ENCODE measurements at places on chromosomes 12 and 14. TPM values are rescaled to one million over a fixed set of nuclear protein-coding genes. Genes with fewer than 3 reads are reported as not detected.

- DNase-seq: no peak
Observed at GRCh38 chr14:64119500-64119899, 174.7 kb downstream of the ESR2 start.

The ANKRD13A gene
- total RNA-seq: 67.6 TPM

GRCh38 chr12:113461666-113462065 is 10.0 kb downstream of the LHX5 start:
- no peak for DNase-seq

The GPR68 gene
- 4.0 TPM for total RNA-seq

The ESYT1 gene
- total RNA-seq: 70.8 TPM

GRCh38 chr12:93918262-93918661 is 230.1 kb upstream of the PLXNC1 start:
- no peak for DNase-seq

- DNase-seq: no peak
Observed at GRCh38 chr12:12081836-12082497, 11.2 kb downstream of the BCL2L14 start.

GRCh38 chr12:122501489-122501989 is 807 bp upstream of the ZCCHC8 start:
- DNase-seq: no peak

The KICS2 gene
- 6.2 TPM for total RNA-seq

- no peak for DNase-seq
Observed at GRCh38 chr12:107635139-107635538, 50.5 kb upstream of the PWP1 start.

DNA sequence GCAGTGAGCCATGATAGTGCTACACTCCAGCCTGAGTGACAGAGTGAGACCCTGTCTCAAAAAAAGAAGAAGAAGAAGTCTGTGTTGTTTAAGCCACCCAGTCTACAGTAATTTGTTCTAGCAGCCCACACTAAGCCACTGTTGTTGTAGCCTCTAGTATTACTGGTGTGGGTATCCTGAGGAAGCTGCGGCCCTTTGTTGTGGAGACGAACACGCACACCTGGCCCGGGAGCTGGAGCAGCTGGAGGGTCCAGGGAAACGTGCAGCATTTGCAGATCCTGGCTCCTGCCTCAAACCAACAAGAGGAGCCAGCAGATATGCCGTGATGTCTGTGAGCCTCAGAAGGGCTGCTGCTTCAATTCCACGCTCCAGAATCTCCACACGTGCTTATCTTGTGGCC is 65.3 kb downstream of the MAP1LC3B2 start:
- DNase-seq: no peak

- no peak for DNase-seq
Observed at GRCh38 chr12:45148006-45148405, 67.9 kb upstream of the ANO6 start.

The MMP17 gene
- total RNA-seq: 1.7 TPM

The NKX2-1 gene
- total RNA-seq: not detected

- no peak for DNase-seq
Observed at GRCh38 chr12:103791350-103791920, 49.6 kb downstream of the NT5DC3 start.

GRCh38 chr12:113471619-113472171 is at the start of gene LHX5:
LHX5 (minus strand) TSS chr12:113471871; CDS start chr12:113471498, 373 bp downstream.
- DNase-seq: no peak

- DNase-seq: no peak
Observed at GRCh38 chr14:95683793-95684192, 2.4 kb upstream of the TCL1B start.

DNA sequence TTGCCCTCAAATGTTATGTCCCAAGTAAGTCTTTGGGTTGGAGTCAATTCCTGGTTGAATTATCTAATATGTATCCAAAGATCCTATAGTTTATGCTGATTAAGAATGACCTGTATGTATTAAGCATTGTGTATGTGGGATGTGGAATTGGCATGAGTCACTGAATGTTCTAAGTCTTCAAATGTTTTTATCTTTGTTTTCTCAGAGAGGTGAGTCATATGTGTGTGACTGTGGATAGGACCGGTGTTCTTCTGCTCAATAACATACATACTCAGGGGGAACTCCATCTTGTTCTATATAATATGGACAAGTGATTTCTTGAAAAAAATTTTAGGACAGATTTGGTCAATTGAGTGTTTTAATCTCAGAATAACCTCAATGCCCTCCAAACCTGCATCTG is 57.9 kb downstream of the NAV3 start:
- no peak for DNase-seq

DNA sequence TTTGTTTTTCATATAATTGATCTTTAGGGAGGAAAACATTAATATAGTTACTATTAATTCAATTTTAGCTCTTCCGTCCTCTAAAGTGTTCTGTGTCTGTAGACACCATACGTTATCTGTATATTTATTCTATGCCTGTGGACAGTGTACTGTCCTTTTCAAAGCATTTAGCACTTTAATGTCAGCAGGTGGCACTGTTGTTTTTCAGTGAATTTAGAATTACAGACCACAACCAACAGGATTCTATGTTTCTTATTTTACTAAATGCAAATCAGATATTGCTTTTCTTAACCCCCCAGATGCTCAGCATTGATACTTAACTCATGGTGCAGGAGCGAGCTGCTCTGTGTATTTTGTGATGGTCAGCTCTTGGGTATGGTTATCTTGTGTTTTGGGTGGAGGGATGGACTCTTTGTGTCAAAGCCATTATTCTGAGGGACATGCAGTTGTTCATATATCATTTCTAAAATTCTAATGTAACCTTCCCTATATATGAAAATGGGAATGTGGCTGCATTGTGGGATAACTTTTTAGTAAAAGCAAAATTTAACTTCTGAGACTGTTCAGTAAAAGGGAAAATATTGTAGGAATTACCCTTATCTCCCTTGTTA is 65.2 kb downstream of the PAPOLA start:
- DNase-seq: no peak

Data from esophagus squamous epithelium (tissue), 5 donors.